Stimulated activated CD4-positive, alpha-beta T cell treated with anti-CD3 and anti-CD28 coated beads, Interleukin-15, amount 100 ng/mL, for 24 hours (primary cell): ENCODE measurements at places on chromosomes 16 and 17.

DNA sequence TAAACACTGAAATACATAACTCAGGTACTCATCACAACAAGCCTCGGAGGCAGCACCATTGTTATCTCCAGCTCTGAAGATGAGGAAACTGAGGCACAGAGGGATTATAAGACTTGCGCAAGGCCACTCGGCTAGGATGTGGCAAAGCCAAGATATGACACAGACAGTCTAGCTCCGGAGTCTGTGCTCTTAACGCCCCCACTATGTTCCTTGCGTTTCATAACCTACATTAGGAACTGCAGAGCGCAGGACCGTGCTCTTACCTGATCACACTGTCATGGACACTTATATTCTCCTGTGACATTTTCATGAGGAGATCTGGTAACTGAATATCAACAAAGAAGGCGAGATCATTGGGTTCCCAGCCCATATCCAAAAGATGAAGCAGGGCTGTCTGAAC lies 85.1 kb downstream of the ZZEF1 start:
- no peak for DNase-seq

GRCh38 chr17:39939588-39940419 lies 12.3 kb downstream of the LRRC3C start:
- peak; percentile 62 for DNase-seq

GRCh38 chr16:58655215-58655596 lies 25.6 kb upstream of the CNOT1 start:
- no peak for DNase-seq

- DNase-seq, result peak; percentile 38
Measured at GRCh38 chr16:50467943-50468748, 80.0 kb upstream of the NKD1 start.

GRCh38 chr17:16928406-16929034 lies 43.4 kb downstream of the TNFRSF13B start:
- DNase-seq, result no peak

GRCh38 chr16:78392585-78393195 lies 293.2 kb downstream of the WWOX start:
- no peak for DNase-seq

- no peak for DNase-seq
Measured at GRCh38 chr17:74206332-74206818, 2.9 kb downstream of the RPL38 start.

DNA sequence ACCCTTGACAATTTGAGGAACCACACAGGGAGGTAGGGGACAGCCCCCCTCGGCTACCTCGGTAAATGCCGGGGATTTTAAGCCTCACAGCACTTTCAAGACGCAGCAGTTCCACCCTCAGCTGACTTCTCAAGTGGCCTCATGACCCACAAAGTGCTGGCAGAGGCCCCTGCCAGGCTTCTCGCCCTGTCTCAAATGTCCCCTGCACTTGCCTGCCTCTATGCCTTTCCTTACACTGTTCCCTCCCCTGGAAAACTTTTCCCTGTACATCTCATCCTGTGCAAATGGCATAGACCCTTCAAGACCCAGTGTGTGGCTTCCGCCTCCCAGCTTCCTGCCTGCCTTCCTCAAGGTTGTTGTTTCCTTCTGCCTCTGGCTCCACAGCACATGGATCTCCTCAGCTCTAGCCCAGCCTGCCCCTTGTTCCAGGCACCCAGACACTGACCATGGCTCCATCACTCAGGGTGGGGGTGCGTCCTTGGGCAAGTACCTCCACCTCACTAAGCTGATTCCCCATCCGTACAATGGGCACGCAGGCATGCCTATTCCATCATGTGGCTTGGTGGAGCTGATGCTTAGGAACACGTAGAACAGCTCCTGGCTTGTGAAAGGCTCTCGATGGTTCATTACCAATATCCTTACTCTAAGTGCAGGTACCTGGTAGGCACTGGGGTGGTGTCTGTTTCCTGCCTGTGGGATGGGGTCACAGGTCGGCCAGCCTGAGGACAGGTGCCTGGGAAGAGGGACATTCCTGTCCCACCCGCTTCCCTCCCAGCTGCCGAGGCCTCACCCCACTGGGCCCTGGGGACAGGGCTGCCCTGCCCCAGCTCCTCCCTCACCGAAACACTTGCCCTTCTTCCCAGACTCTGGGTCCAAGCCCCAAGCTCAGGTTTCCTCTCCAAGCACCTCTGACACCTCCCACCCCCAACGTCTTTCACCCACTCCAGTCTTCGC lies 24.0 kb downstream of the MMP15 start:
- DNase-seq, result no peak

DNA sequence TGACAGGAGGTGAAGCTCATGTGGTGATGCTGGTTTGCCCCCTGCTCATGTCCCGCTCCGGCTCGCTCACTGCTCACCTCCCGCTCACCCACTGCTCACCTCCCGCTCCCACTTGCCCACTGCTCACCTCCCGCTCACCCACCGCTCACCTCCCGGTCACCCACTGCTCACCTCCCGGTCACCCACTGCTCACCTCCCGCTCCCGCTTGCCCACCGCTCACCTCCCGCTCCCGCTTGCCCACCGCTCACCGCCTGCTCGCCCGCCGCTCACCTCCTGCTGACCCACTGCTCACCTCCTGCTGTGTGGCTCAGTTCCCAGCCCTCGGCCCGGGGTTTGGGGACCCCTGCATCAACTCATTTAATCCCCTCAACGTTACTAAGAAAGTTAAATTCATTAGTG lies 39.1 kb upstream of the SHISA9 start:
- DNase-seq, result no peak

GRCh38 chr17:60047590-60047989 lies 31.1 kb downstream of the HEATR6 start:
- DNase-seq, result no peak

DNA sequence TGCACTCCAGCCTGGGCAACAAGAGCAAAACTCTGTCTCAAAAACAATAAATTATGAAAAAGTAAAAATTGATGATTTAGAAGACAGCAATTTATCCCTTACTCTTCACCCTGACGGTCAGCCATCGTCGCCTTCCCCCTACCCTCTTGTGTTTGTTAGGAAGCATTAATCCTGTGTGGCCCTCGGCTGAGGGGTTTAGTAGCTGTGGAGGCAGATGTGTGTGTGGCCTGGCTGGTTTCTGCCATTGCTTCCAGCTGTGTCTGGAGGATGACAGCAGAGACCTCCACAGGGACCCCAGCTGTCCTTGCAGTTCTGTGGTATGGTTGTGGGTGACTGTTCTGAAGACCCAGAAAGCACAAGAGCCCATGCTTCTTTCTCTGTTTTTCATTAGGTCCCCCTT lies 25.9 kb downstream of the DBNDD1 start:
- no peak for DNase-seq

- DNase-seq, result no peak
Measured at GRCh38 chr17:72297326-72298115, 176.7 kb downstream of the SOX9 start.

- DNase-seq, result peak; percentile 16
Measured at GRCh38 chr16:47461598-47462266, 601 bp downstream of the PHKB start.

GRCh38 chr17:42341568-42341967 lies 46.7 kb downstream of the STAT3 start:
- DNase-seq, result no peak
